NCI-H1694 treated with DMSO at 0.1 percent for 48 hours (cell line): ENCODE measurements at places on chromosomes 3 and 15.

- no peak for DNase-seq
These were observed 324.1 kb upstream of the CNTN4 start for GRCh38 chr3:1774597-1774996.

- no peak for DNase-seq
These were observed 603 bp downstream of the SLC7A14 start for GRCh38 chr3:170585008-170585936.

- peak; percentile 62 for DNase-seq
These were observed 160.1 kb upstream of the IL12A start for GRCh38 chr3:159828542-159828943.

DNA sequence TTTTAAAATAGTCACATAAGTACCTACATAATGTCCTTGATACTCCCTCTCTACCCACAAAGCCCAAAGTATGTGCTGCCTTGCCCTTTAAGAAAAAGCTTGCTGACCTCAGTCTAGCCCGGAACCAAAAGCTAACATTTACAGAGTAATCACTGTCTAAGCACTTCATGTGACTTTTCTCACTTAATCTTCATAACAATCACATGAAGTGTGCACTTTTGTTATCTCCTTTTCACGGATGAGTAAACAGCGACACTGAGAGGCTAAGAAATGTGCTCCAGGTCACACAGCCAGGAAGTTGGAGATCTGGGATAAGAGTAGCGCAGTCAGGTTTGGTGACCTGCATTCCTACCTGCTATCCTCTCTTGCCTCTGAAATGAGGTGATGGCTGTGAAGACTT is 194.0 kb downstream of the ITPR1 start:
- DNase-seq = no peak

DNA sequence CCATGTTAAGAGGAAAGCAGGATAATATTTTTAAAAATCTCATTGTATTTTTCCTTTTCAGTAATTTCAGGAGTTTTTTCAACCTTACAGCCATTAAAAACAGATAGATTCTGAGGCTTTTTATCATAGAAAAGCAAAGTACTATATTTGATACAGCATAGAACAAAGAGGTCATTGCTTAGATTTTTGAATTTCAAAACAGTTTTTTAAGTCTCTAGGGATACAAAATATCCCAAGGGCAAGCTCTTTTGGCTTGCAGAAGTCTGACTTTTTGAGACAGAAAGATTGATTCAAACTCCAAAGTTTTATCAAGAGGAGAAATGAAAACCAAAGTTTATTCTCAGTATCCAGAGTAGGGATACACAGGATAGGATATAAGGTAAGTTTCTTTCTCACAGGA is 49.3 kb upstream of the LEKR1 start:
- DNase-seq = no peak

GRCh38 chr3:181327349-181327748 is 337.8 kb upstream of the DNAJC19 start:
- no peak for DNase-seq
